ENCODE measurements at places on chromosomes 6 and 20.
A peak's percentile ranks its signal among the peaks of the same experiment; 100 is the strongest.

DNA sequence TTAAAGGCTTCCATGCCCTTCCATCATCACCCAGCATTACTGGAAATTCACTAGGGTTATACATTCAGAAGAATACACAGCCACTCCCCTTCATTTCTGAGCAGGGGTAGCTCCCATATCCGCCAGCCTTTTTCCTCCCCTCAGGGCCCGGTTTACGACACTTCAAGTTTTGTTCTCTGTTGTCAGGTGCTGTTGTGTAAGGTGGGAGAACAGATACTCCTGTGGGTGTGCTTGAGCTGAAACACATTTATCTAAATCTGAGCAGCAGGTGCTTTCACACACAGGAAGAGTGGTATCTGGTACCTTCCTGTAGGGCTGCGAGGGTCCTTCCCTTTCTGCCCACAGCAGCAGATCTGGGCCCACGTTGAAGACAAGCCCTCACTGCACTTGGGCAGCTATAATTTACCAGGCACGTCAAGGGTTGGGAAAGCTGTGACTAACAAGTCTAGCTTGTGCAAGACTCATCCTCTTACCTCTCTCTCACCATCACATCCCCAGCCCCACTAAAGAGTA lies 215.8 kb upstream of the RREB1 start:
- no peak for DNase-seq

- no peak for DNase-seq
These were observed 22.5 kb downstream of the HLA-G start for GRCh38 chr6:29850011-29850553.

DNA sequence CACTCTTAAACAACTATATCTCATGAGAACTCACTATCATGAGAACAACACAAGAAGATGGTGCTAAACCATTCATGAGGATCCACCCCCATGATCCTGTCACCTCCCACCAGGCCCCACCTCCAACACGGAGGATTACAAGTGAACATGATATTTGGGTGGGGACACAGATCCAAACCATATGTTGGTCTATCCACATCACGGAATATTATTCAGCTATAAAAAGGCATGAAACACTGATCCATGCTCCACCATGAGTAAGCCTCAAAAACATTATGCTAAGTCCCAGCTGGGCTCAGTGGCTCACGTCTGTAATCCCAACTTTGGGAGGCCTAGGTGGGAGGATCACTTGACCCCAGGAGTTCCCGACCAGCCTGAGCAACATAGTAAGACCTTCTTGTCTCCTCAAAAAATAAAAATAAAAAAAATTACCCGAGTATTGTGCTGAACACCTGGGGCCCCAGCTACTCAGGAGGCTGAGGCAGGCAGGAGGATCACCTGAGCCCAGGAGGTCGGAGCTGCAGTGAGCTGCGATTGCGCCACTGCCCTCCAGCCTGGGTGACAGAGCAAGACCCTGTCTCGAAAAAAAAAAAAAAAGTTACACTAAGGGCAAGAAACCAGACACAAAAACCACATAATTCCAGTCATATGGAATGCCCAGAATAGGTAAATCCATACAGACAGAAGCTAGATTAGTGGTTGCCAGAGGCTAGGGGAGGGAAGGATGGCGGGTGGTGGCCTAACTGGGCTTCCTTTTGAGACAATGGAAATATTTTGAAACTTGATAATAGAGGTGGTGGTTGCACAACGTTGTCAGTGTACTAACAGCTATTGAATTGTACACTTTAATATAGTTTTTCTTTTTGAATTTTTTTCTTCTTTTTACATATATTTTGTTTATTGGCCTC lies 43.1 kb downstream of the ZNF217 start:
- DNase-seq, result no peak

GRCh38 chr6:131923356-131923755 lies 27.8 kb downstream of the CCN2 start:
- no peak for DNase-seq

DNA sequence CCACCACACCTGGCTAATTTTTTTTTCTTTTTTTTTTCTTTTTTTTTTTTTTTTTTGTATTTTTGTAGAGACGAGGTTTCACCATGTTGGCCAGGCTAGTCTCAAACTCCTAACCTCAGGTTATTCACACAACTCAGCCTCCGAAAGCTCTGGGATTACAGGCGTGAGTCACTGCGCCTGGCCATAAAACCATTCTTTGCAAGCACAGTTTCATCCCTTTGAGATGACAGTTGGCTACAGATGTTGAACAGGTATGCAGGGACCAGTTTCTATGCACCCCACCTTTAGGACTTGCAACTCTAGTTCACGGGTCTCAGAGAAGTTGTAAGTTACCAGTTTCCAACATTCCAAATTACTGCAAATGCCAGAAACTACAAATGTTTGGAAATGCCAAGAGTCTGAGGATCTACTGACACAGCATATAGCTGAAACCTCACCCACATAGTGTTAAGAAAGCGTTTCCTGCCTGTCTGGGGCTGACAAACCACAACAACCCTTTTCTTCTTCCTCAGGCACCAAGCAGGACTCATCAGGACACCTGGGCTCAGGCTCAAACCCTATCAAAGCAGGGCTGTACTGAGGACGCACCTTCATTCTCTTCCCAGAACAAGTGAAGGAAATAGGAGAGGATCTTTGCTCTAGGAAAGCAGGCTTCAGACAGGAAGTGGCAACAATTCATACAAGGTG lies 22.9 kb downstream of the ARHGAP18 start:
- DNase-seq, result peak; percentile 56

DNA sequence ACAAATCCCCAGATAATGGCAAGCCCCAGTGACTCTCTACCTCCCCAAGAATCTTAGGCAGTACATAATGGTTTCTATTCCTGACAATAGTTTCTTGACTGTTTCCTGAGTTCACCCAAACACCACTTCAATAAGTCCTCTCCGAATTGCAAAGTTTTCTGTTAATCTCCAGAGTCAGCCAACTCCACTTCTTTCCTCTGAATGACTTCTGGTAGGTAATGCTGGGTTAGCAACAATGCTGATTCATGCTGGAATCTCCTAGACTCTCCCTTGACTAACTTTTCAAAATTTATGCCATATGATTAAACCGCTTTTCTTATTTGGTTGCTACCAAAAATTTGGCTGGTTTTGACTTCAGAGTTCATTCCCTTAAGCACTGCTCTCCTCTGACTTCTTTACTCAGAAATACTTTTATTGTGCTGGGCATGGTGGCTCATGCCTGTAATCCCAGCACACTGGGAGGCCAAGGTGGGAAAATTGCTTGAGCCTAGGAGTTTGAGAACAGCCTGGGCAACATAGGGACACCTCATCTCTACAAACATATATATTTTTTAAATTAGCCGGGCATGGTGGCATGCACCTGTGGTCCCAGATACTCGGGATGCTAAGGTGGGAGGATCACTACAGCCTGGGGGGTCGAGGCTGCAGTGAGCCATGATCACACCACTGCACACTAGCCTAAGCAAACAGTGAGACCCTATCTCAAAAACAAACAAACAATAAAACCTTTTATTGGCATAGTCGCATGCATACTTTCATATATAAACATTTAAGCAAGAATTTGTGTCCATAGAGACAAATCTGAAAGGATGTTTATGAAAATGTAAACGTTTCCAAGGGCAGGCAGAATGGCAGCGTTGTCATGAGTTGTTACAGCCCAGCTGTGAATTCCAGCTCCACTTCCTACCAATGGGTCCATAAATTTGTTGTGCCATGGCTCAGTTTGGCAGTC lies 249.3 kb upstream of the PLN start:
- no peak for DNase-seq

GRCh38 chr6:87848616-87849015 lies 146.6 kb upstream of the AKIRIN2 start:
- no peak for DNase-seq

DNA sequence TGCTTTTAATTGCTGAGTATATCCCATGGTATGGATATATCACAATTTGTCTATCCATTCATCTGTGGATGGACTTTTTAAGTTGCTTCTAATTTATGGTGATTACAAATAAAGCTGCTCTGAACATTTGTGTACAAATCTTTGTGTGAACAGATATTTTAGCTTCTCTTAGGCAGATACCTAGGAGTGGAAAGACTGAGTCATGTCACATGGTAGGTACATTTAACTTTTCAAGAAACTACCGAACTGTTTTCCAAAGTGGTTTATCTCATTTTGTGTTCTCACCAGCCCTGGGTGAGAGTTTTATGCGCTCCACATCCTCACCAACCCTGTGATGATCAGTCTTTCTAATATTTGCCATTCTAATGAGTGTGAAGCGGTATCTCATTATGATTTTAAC lies 31.0 kb upstream of the ZNFX1 start:
- no peak for DNase-seq

DNA sequence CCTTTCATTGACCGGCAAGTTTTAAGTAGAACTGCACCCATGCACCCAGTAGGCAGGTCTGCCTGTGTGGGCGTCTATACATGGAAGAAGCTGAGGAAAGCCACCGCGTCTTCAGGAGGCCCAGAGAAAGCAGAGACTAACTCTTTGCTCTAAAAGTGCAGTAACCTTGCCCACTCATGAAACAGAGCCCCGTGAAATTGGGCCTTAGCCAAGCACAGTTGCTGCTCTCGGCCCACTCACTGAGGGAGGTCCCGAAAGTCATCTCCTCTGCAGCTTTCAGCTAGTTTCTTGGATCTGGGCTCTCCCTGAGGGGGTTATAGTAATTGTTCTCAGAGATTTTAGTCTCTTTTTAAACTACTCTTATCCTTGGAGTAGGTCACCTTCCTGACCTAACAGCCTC lies 74.0 kb upstream of the SYNJ2 start:
- DNase-seq, result no peak

DNA sequence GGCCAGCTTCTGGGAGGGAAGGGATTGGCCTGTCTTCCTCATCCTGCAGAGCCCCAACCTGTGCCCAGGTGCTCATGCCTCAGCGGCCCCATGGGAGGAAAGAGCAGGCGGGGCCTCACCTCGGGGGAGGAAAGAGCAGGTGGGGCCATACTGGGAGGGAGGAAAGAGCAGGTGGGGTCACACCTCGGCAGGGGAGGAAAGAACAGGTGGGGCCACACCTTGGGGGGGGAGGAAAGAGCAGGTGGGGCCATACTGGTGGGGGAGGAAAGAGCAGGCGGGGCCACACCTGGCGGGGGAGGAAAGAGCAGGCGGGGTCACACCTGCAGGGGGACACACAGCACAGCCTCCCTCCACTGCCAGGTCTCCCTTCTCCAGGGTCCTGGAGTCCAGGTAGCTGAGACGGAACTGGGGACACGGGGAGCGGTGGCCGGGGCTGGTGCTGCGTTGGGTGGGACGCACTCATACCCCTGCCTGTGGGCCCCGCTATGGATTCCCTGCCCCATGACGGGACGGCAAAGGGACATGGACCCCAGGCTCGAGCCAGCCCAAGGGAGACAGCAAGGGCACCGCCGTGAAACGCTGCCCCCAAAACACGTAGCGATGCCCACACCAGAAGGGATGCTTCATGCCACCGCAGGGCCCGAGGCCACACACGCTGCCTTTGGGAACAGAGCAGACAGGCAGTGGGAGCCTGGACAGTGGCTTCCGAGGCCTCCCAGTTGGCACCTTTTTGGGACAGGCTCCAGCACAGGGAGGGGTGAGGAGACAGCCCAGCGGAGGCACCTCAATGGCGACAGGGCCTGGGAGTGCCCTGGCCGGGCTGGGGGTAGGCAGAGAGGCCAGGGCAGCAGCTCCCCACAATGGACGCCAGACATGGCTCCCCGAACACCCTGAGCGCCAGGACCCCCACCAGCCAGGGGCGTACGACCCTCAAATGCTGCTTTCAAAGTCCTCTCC lies 43.3 kb upstream of the CHRNA4 start:
- no peak for DNase-seq

DNA sequence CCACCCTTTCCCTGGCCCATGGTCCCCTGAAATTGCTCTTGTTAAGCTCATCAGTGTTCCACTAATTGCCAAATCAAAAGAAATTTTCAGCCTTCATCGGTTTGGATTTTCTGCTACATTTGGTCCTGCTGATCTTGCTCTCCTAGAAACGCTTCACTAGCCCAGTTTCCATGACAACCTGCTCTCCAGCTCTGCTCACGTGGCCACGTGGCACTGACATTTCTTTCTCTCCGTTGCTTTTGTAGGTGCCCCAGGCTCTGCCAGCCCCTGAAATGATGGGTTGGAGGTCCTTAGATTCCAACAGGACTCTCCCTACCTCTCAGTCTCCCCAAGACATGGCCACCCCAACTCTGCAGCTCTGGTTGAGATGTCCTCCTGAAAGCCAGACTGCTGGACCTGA lies 45.8 kb upstream of the NNAT start:
- no peak for DNase-seq

DNA sequence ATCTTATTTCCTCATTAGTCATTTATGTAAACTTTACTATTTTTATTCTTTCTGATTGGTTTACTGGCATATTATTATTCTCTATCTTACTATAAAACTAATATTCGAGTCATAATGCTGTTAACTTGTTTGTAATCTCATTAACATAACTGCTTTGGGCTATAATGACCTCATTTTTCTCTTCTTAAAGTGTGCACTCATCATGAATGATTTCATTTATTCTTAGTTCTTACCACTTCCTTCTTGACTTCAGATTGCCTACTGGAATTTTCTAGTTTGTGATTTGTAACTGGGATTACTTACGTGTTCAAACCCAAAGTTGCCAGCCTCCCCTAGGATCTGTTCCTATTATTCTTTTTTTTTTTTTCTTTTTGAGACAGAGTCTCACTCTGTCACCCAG lies 91.8 kb upstream of the TNFAIP3 start:
- no peak for DNase-seq

DNA sequence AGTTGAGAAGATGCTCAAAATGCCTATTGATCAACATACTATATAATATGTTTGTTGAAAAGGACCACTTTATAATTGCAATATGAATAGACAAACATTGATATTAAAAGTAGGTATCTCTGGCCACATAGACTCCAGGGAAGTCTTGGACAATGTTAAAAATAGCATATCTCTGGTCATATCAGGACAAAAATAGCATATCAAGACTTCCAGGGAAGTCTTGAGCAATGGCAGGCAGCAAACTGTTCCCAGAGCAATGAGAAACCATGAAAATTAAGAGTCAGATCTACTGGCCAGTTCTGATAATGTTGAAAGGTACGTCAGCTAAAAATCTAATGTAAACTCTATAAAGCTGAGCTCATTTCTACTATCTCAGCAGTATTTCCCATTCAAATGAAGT lies 1130.3 kb upstream of the CITED2 start:
- no peak for DNase-seq

DNA sequence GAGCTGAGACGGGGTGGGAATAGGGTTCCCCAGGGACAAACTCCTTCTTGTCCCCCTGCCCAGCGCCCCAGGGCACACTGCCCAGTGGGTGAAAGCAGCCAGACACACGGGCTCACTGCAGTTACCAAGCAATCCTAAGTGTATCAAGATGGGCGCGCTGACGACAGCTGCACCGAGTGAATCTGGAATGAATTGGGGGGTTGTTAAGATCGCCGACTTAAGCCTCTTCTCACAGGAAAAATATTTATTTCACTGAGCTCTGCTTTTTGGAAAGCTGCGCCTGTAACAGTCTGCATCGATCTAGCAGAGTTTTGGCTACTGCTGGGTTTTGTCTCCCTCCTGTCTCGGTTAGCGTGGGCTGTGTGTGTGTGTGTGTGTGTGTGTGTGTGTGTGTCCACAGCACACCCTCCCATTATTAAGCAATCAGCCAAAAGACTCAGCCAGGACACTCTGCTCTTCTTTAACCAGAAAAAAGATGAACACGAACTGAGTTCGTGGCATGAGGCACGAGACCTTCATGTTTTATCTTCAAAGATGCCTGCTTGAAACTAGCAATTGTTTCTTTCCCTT lies 35.9 kb downstream of the RIPOR3 start:
- DNase-seq, result no peak

GRCh38 chr20:63066506-63067265 lies 59.9 kb upstream of the BHLHE23 start:
- no peak for DNase-seq

- no peak for DNase-seq
These were observed 100.5 kb upstream of the HMGCLL1 start for GRCh38 chr6:55679503-55679902.

All from CD4-positive, alpha-beta T cell treated with Interleukin-6 at 100 ng/mL for 8 hours (primary cell).